ENCODE measurements at places on chromosomes 11 and 22.

DNA sequence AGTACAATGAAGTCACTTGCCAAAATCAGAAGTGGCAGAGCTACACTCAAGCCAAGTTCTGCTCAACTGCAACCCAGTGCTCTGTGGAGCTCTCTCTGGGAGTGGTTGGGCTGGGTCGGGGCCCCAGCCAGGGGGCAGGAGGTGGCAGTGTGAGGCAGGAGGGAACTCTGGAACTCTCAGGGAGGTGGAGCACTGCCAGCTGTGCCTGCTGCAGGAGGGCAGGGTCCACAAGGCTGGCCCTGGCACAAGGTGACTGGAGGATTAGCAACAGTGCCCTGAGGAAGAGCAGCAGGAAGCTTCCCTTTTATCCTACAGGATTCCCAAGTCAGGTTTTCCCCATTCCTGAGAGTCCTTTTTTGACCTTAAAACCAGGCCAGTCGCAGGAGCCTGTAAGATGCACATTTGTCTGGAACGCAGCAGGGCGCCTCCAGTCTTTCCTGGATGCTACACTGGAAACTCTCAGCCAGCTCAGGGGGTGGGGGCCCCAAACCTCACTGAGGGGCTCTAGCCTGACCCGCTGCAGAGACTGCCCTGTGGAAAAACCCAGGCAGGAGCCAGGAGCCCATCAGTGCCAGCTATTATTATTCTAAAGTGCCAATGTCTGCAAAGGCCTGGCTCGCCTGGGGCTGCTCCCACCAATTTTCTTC lies 31.8 kb downstream of the DKK3 start:
- no peak for DNase-seq

- DNase-seq = no peak
Observed at GRCh38 chr22:26995235-26995634, 337.8 kb downstream of the MIAT start.

DNA sequence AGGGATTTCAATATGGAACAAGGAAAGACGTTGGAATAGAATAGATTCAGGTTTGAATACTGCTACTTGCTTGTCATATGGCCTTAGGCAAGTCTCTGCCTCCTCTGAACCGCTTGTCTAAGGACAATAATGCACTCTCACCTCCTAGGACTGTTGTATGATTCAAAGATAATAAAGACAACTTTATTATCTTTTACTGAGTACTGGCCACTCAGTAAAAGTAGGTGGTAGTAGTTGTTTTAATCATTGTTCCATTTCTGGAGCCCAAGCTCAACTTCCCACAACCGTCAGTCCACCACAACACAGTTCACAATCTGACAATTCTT lies 134.2 kb downstream of the ME3 start:
- DNase-seq = no peak

GRCh38 chr11:25319127-25319526 lies 822.3 kb downstream of the LUZP2 start:
- DNase-seq = no peak

GRCh38 chr11:121367001-121367843 lies 74.7 kb downstream of the SC5D start:
- DNase-seq = no peak

- no peak for DNase-seq
Observed at GRCh38 chr11:46275964-46276641, 1.4 kb upstream of the CREB3L1 start.

DNA sequence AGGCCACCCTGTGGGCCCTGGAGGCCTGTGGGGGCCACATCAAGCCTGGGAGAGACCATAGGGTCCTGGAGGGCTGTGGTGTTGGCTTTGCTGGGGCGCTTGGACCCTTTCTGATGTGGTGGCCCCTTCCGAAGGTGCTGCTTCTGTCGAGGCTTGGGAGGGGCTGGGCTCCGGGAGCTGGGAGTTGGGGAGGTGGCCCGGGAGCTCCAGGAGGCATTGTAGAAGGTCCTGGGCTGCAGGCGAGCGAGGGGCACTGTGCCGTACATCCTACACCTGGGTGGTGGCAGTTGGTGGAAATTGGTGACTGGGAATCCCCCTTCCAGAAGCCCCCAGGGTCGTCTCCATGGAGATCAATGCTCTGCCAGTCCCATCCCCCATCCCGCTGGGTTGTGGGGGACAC lies 2.6 kb downstream of the PLA2G3 start:
- no peak for DNase-seq

DNA sequence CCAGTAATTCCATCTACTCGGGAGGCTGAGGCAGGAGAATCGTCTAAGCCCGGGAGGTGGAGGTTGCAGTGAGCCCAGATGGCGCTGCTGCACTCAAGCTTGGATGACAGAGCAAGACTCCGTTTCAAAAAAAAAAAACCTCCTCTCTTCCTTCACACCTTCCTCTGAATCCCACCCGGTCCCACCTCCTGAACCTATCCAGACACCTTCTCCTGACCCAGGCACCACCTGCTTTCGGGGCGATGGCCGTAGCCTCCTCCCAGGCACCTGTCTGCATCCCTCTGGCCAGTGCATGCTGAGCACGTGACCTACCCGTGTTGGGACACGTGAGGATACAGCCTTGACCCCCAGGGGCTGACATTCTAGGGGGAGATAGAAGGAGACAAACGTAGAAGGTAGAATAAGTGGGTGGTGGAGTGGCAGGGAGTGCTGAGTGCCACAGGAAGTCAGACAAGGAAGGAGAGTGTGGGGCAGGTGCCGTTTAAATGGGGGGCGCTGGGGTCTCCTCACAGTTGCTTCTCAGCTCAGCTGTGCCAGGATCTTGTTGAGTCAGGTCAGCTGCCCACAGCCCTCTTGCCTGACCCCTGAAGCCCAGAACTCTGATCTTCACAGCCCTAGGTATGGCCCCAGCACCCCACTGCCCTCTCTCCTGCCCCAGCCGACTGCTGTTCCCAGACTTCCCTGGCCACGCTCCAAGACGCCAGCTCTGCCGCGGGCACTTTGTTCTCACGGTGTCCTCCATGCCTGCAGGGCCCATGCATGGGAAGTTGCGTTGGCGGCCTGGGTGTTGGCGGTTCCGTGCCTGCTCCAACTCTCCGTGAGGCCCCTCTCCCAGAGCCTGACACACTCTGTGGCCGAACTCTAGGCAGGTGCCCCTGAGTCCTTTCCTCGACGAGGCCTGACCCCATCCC lies 1.2 kb upstream of the MIOX start:
- no peak for DNase-seq

DNA sequence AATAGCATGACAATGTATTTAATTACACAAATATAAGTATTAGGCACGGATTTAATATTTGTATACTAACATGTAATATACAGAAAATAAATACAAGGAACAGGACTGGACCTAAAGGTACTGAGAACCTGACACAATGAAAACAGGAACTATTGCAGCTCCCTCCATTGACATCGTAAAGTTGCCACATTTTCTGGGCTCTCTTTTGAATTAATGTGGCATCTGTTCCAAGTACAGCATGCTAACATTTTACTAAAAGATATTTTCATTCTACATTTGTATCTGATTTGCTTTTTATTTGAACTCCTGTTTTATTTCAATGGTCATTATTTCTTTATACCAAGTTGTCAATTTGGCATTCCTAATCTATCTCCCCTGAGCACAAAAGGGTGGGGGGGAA lies 15.3 kb downstream of the PHF21A start:
- no peak for DNase-seq

DNA sequence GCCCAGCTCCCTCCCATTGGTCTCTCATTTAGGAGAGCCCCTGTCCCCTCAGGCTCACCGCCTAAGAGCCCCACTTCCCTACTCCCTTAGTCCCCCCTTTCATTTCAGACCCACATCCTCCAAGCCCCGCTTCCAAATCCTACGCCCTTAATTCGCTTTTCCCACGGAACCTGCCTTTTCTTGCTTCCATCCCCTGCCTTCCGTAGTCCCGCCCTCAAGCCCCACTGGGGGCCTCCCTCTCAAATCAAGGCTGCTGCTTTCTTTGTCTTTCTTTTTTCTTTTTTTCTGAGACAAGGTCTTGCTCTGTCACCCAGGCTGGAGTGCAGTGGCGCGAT lies 396 bp downstream of the CCDC157 start:
- DNase-seq = no peak

DNA sequence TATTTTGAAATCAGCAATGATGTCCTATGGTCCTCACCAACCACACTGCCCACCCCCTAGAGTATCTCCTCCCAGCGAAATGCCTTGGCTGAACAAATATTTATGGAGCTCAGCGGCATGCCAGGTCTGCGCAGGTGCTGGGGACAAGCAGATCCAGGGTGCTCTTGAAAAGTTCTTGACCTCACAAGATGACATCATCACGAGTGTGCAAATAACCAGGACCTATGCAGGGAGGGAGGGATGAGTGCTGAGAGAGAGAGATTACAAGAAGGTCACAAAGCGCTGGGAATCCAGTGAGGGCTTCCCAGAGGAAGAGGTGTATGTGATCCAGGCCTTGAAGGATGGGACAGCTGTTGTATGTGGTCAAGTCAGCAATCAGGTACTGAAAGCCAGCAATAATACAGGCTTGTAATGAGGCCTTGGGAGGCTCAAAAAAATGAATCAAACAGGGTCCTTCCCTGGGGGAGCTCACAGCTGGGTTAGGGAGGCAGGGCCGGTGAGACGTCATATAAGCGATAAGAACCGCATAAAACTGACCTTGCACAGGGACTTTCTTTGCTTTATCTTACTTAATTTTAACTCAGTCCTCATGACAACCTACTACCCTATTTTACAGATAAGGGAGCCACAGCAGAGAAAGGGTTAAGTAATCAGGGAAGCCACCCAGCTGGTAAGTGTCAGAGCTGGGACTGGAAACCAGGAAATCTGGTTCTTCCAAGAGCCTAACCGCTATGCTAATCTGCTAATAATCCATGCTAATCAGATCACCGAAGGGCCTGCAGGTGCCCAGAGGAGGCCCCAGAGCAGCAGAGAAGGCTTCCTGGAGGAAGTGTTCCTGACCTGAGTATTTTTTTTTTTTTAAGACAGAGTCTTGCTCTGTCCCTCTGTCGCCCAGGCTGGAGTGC lies 8.2 kb downstream of the ARRB1 start:
- no peak for DNase-seq

DNA sequence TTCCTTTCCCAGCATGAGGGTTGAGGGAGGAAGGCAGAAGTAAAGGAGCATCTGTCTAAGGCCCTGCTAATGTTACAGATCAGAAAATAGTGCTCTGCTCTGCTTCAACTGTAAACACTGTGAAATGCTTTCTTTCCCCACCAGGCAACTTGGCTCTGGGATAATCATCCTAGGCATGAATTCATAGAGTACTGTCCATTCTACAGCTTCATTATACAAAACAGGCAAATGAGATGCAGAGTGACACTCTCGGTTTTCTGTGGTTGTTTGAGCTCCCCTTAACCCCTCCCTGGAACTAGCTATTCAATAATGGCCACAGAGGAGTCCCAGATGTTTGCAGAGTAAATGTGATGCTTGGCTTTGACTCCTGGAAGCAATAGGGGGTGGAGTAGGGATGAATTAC lies 184.3 kb upstream of the CTSC start:
- DNase-seq = no peak

DNA sequence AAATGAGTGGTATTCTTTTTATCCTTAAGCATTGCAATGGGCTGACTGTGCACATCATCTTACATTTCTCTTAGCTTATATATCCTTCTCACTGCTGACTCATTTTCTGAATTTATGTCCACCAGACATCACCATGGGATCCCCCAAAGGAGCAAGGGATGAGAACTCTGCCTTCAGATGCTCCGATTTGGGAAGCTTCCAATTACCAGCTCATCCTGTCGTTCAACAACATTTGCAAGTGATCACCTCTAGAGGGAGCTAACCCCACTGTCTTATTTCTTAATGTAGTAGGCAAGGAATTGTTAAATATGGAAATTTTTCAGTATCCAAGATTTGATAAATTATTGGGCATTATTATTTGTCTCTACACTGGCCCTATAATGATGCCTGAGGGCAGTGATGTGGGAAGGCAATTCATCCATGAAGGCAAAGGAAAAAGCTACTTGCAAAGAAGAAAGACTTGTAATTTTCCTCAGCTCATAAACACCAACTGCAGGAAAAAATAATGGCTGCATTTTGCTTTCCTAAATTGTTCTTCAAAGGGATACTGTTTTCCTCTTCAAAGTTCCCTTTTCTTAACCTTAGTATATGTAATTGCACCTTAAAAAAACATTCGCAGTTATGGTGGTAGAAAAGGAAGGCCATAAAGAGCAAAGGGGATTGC lies 102.4 kb upstream of the FSHB start:
- DNase-seq = no peak

GRCh38 chr22:27438271-27438980 lies 363.1 kb downstream of the MN1 start:
- no peak for DNase-seq

- DNase-seq = no peak
Observed at GRCh38 chr11:117759305-117759704, 37.7 kb downstream of the DSCAML1 start.

- no peak for DNase-seq
Observed at GRCh38 chr11:2701230-2701629, 1.4 kb upstream of the KCNQ1OT1 start.

- DNase-seq = no peak
Observed at GRCh38 chr11:47536915-47537314, 16.0 kb downstream of the CELF1 start.

DNA sequence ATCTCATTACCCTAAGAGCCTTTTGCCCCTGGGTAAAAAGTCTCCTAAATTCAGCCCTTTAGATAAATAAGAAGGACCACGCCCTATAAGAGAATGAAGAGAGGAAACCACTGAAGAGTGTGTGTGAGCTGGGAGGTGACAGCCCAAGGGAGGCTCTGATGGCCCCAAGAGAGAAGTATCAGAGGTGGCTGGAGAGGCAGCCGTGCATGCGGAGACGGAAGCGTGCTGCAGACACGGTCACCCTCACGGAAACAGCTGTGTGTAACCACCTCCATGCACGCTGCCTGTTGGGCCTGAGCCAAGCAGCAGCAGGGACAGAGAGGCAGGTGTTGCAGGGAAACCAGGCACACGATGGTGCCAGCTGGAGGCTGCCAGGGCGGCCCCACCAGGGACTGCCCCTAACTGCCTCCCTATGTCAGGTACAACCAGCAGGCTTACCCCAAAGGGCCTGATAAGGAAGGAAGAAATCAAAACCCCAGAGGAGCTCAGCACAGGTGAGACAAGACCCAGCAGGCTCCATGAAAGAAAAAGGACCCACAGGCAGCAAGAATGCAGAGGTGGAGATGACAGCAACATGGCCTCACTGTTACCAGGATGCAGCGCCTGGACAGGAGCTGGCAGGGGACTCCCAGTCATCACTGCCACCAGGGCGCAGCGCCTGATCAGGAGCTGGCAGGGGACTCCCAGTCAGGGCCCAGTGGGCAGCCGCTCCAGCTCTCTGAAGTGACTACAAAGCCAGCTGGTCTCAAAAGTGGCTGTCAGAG lies 7.8 kb downstream of the LARGE2 start:
- no peak for DNase-seq

- DNase-seq = no peak
Observed at GRCh38 chr22:40156001-40156516, 21.7 kb upstream of the TNRC6B start.
